Right ventricle myocardium inferior (tissue), 1 donor: ENCODE measurements at places on chromosomes 6 and 20.

- DNase-seq: no peak
Measured at GRCh38 chr6:42690872-42691271, 31.5 kb downstream of the PRPH2 start.

GRCh38 chr6:36683656-36684446 lies 5.3 kb downstream of the CDKN1A start:
- no peak for DNase-seq

DNA sequence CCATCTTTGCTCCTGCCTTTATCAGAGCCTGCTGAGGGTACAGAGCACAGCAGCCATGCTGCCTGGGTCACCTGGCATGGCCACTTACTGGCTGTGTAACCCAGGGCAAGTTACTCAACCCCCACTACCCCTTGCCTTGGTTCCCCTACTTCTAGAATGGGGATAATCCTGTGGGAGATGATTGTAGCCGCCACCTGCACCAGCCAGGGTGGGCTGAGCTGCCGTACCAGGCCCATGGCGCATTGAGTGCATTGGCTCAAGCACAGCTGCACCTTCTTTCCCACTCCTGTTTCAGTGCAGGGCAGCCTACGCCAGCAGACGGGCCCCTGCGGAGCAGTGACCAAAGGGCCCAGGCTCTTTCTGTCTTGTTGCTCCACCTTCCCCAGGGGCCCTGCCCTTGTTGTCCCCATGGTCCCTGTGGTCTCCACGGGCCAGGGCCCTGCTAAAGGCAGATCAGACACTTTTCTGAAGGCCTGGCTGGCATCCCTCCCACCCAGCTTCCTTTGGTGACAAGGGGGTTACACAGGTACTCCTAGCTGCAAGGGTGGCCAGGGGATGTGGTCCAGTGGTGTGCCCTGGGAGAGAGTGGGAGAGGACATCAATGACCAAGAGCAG lies 159.4 kb upstream of the MLN start:
- peak; percentile 14 for DNase-seq

GRCh38 chr20:17966432-17967310 lies 1.9 kb downstream of the SNX5 start:
- DNase-seq: no peak

DNA sequence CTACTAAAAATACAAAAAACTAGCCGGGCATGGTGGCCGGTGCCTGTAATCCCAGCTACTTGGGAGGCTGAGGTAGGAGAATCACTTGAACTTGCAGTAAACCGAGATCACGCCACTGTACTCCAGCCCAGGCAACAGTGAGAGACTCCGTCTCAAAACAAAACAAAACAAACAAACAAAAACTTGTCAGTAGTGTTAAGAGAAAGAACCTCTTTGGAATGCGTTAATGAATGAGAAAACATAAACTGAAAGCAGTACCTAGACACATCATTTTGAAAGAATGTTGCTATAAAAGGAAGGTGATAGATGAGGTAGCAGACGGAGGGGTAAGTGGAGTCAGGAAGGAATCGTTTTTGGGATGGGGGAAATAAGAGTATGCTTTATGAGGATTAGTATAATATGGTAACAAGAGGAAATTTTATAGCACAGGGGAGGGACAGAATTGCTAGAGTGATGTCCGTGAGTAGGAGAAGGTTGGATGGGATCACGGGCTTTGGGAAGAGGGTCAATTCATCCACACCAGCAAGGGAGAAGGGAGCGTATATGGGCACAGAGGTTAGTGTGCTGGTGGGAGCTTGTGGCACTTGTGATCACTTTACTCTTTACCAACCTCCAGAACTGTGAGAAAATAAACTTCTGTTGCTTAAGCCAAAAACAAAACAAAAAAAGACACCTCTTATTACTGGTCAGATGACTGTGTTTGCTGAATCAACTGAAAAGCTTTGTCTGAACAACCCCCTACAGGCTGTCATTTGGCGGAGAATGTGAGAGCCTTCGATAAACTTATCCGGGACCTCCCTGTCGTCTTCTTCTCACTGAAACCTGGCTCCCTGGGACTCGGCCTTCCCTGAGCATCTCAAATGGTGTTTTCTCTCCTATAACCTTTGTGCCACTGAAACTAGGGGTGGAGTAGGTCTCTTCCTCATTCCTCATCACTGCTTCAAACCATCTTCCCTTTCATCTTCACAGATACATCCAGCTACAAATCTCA lies 48.9 kb upstream of the TFAP2A start:
- DNase-seq: no peak

DNA sequence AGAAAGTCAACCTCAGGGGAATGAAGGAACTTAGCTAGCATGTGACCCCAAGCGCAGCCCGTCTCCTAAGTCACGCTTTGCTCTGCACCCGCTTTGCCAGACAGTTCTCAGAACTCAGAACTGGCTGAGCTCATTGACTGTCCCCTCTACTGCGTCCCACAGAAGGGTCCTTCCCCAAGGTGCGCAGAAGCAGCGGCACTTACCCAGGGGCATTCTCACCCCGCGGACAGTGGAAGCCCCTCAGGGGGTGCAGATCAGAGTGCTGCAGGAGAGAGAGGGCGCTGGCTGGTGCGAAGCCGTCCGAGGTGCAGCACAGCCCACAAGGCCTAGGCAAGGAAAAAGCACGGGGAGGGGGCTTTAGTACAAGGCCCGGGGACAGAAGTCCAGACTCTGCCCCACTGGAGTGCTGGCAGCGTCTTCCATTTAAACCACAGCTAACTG lies 807 bp downstream of the SNHG17 start:
- no peak for DNase-seq

- no peak for DNase-seq
Measured at GRCh38 chr20:46087161-46087560, 2.6 kb downstream of the NCOA5 start.

- DNase-seq: no peak
Measured at GRCh38 chr20:50498071-50498776, 12.0 kb upstream of the PTPN1 start.

DNA sequence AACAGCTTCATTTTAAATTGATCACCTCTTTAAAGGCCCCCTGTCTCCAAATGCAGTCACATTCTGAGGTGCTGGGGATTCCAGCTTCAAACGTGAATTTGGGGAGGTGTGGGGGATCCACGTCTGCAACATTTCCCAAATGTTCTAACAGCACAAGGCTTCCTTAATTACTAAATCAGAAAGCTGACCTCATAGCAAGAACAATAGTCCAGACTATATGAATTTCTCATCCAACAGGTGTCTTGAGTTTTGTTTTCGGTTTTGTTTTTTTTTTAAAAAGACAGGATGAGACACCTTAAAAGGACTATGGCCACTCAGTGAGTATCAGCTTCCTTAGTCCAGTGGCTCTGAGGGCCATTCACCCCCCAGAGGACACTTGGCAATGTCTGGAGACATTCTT lies 11.5 kb downstream of the ATP9A start:
- no peak for DNase-seq

DNA sequence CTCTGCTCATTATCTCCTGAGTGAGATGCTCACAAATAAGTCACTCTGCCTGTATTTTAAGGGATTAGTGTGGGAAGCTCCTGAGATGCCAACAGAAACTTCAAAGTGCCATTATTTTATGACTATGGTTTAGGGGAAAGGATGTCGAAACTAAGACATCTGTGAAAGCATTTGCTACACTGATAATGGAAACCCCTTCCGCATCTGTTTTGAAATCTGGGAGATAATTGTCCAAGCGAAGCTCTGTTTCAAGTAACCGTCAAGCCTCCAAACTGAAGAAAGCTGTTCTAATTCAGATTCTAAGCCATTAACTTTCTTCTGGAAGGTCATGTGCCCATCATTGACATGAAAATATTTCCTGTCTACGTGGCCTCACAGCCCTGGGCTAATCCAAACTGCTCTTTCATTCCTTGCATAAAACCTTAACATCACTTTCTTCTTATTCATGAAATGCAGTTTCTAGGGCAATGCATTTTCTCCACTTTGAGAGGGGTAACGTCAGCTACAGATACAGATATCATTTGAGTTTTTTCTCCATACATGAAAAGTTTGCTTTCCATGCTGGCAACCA lies 932.0 kb downstream of the C6orf118 start:
- DNase-seq: no peak

DNA sequence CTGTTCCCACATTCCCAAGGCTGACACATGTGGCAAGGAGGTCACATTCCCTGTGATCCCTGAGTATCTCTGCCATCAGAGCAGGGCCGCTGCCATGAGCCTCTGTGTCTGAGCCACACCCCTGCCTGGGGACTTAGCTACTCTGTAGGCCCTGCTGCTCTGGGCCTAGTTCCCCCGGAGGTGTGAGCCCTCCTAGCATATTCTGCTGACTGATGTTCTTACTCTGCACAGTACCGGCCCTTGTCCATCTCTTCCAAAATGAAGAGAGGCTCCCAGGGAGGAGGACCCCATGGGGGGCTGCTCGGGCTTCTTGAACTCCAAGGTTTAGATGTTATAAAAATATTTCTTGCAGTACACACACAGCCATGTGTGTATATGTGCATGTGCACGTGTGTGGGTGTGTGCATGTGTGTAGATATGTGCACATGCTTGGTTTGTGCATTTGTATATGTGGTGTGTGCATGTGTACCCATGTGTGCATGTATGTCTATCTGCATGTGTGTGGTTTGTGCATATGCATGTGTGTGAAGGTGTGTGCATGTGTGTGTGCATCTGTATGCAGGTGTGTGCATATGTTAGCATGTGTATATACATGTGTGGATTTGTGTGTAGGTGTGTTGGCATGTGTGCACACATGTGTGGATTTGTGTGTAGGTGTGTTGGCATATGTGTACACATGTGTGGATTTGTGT lies 101.2 kb downstream of the ERMARD start:
- DNase-seq: no peak

- DNase-seq: no peak
Measured at GRCh38 chr6:20207088-20207418, 5.2 kb downstream of the MBOAT1 start.

DNA sequence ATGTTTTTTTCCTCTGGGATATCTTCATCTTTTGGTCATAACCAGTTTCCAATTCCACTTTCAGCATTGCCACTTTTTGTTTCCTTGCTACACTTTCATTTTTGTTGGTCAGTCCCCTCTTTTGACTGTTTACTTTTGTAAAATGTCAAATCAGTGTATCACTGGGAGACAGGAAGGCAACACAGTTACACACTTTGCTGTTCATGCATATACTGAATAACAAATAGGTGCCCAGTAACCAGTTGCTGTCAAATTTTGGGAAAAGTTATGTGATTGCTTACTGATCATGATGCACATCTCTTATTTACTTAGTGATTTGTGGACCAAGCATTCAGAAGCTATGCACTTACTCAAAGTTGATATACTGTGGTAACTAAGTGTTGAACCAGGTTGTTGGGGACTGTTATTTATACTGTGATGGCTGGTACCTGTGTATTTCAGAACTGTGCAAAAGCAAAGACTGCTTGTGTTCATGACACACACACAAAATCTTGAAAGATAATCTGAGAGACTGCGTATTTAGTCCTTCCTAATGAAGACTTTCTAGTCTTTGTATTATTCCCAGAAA lies 41.0 kb downstream of the ZNF292 start:
- DNase-seq: no peak

GRCh38 chr20:62143081-62143956 lies at the start of the genes PSMA7 and SS18L1:
TSS of gene PSMA7 (minus strand) at chr20:62143394. CDS start at chr20:62143303, 91 bp downstream.
TSS of gene SS18L1 (plus strand) at chr20:62143769. CDS start at chr20:62143821, 52 bp downstream.
- peak; percentile 94 for DNase-seq

DNA sequence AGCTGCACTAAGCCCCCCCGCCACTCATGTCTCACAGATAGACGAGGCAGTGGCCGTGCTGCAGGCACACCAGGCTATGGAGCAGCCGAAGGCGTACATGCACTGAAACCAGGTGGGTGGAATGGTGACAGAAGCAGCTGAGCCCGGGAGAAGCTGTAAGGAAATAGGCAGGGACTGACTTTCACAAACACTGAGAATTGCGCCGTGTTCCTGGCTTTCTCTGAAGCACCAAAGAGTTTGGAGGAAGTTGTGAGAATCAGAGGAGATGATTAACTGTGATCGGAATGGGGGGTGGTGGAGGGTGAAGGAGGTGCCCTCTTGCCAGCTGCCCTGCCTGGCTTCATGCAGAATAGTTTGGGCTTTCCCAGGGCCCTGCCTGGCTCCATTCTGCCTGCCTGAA lies 21.6 kb downstream of the TOMM34 start:
- no peak for DNase-seq

- no peak for DNase-seq
Measured at GRCh38 chr6:36432151-36432671, 10.4 kb downstream of the PXT1 start.

- DNase-seq: no peak
Measured at GRCh38 chr6:3281631-3282475, 23.1 kb downstream of the PSMG4 start.
